Stomach (tissue), 19 donors: ENCODE measurements at places on chromosomes 12 and 14. TPM values are rescaled to one million over a fixed set of nuclear protein-coding genes. Genes with fewer than 3 reads are reported as not detected.
A peak's percentile ranks its signal among the peaks of the same experiment; 100 is the strongest.

The KLHL33 gene
- under 0.01 TPM for total RNA-seq

The OVCH1 gene
- not detected for total RNA-seq

DNA sequence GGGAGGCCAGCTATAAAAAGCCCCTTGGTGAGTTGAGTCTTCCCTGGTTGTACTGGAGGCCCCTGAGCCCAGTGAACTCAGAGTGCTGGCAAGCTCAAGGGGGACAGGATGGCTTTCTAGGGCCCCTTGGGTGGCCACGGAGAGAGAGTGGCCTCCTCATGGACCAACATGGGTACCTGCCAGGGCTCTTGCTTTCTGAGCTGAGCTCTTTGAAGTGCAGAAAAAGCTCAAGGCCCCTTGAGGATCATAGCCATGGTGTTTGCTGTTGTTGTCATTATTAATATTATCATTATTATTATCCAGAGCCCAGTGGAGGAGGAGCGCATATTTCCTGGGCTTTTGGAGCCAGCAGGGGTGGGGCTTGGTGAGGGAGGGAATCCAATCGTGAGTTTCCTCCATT, 6.7 kb downstream of the RNFT2 start:
- no peak overlapping the region for H3K27ac ChIP-seq
- H3K27me3 ChIP-seq: no peaks in the 10 kb centered on the region
- H3K4me1 ChIP-seq: no peaks in the 10 kb centered on the region
- no peak overlapping the region for H3K4me3 ChIP-seq

DNA sequence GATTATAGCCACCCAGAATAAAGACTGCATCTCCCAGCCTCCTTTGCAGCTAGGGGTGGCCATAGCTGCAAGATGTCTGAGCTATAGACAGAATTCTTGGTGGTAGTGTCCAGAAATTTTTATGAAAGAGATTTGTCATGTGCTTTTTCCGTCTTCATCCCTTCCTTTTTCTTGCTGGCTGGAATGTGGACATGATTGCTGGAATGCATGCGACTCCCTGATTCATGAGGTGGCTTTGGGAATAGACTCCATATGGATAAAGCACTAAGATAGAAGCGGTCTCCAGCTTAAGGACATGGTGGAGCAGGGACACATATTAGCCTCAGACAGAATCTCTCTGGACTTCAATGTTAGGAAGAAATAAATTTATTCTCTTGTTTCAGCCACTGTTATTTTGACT, 10.0 kb upstream of the HSPB8 start:
- H3K27me3 ChIP-seq: no peaks in the 10 kb centered on the region
- no peaks in the 10 kb centered on the region for H3K4me1 ChIP-seq
- H3K36me3 ChIP-seq: no peaks in the 10 kb centered on the region
- no peak overlapping the region for H3K27ac ChIP-seq
- no peak for DNase-seq

DNA sequence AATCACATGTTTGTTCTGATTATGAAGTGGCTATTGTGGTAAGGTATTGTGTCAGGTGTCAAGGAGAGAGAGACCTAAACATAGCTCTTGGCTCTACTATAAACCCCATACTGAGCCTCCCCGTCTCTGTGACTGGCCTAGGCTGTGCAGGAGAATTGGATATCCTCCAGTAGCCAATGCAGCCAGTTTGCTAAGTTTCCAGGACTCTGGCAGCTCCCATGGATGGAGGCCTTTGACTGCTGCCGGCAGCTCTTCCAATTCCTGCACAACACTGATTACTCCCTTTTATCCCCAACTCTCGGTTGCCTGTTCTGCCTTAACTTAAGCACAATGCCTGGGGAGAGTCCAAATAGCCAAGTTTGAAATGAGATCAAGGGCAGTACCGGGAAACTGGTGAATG, 59.3 kb downstream of the ABCC9 start:
- H3K36me3 ChIP-seq: no peaks in the 10 kb centered on the region
- H3K27ac ChIP-seq: peak overlapping the region; percentile 72
- H3K27me3 ChIP-seq: no peaks in the 10 kb centered on the region
- peak; percentile 17 for DNase-seq
- H3K4me1 ChIP-seq: peaks cover 18% of the 10 kb centered on the region
- no peak overlapping the region for H3K4me3 ChIP-seq

DNA sequence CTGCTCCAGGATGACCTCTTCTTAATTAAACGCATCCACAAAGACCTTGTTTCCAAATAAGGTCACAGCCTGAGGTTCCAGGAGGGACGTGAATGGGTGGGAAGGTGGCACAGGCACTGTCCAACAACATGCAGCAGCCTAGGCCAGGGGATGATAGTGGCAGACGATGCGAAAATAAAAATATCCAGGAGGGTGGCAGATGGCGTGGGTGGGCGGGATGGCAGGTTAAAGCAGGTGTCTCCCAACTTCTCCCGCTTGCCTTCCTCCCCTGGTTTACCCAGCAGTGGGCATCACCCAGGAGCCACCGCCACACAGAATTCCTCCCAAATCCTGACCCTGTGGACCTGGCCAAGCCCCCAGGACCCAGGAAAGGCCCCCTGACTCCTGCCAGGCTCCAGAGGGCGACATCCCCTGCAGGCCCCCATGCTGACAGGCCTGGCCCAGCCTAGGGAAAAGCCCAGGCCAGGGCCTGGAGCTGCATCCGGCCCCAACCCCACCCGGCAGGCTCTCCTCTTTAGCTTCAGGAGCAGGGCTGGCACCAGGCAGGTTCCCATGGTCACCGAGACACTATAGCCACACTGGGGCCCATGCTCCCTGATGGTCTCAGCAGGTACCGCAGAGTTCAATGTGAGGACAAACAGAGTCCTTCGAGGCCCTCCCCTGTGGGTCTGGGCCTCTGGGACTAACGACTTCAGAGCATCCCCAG, 9.7 kb downstream of the NCOR2 start:
- no peaks in the 10 kb centered on the region for H3K36me3 ChIP-seq
- DNase-seq: no peak
- no peak overlapping the region for H3K4me3 ChIP-seq

DNA sequence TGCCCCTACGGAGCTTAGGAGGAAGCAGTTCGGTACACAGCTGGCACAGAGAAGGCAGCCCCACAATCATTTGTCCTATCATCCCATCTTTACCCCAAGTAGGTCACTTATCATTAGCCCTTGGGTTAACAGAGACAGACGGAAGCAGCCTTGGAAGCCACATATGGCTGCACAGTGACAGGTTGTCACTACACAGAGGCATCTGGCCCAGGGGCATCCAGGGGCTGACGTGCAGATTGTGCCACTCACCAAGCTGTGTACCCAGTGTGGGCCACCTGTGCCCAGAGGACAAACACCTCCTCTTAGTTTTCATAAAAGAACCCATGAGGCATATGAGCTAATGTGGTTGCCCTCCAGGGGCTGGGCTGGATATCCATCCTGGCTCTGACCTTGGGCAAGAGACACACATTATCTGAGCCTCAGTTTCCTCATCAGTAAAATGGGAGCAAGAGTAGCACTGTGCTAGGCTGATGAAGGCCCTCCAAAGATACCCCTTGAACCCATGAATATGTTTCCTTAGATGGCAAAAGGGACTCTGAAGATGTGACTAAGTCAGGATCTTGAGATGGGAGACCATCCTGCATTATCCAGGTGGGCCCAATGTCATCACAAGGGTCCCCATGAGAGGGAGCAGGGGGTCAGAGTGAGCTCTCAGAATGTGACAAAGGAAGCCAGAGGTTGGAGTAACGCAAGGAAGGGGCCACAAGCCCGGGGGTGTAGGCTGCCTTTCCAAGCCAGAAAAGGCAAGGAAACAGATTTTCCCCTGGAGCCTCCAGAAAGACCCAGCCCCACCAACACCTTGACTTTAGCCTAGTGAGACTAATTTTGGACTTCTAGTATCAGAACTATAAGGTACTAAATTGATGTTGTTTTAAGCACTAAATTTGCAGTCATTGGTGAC, 64.6 kb downstream of the C14orf132 start:
- H3K4me3 ChIP-seq: no peak overlapping the region
- H3K36me3 ChIP-seq: no peaks in the 10 kb centered on the region
- H3K27me3 ChIP-seq: no peaks in the 10 kb centered on the region
- H3K4me1 ChIP-seq: peaks cover 44% of the 10 kb centered on the region

DNA sequence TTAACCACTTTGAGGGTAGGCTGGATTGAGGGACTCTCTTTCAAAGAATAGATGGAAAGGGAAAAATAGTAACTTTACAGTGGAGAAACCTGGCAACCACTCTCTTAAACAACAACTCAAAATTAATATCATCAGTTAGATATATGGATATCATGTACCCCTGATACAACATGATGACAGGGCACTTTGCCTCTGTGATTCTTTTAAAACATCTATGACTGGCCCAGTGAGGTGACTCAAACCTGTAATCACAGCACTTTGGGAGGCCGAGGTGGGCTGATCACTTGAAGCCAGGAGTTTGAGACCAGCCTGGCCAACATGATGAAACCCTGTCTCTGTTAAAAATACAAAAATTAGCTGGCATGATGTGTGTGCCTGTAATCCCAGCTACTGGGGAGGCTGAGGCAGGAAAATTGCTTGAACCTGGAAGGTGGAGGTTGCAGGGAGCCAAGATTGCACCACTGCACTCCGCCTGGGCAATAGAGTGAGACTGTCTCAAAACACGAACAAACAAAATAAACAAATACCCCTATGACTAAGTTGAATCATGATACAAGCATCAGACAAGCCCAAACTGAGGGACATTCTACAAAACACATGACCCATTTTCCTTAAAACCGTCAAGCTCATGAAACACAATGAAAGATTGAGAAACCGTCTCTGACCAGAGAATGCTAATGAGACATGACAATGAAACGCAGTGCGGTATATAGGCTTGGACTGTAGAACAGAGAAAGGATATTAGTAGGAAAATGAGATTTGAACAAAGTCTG, 26.4 kb upstream of the SLC7A8 start:
- H3K4me3 ChIP-seq: no peak overlapping the region
- no peaks in the 10 kb centered on the region for H3K4me1 ChIP-seq
- DNase-seq: no peak
- H3K27me3 ChIP-seq: peaks cover 9% of the 10 kb centered on the region

DNA sequence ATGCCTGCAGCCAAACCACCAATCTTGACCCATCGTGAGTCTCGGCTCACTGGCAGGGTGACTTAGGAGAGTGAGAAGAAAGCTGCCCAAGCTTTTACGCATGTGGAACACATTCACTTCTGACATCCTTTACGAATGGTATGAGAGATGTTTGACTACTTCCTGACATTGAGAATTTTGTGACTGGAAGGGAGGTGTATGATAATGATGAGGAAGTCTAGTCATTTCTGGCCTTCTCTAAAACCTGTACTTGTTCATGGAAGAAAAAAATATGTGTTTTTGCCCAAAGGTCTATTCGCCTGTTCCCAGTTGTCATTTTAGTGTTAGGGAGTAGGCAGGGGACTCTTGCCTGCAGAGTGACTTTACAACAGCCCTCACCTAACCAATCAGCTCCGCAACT, 227.2 kb upstream of the ATP2B1 start:
- DNase-seq: no peak
- H3K4me3 ChIP-seq: no peak overlapping the region
- no peaks in the 10 kb centered on the region for H3K27me3 ChIP-seq
- H3K4me1 ChIP-seq: peaks cover 5% of the 10 kb centered on the region
- no peaks in the 10 kb centered on the region for H3K36me3 ChIP-seq

GRCh38 chr14:40009771-40010170, 577.5 kb upstream of the FBXO33 start:
- no peaks in the 10 kb centered on the region for H3K36me3 ChIP-seq
- no peak overlapping the region for H3K4me3 ChIP-seq
- H3K4me1 ChIP-seq: no peaks in the 10 kb centered on the region
- H3K27ac ChIP-seq: no peak overlapping the region
- DNase-seq: no peak
